Glutamatergic neuron (in vitro differentiated cells): ENCODE measurements at places on chromosomes 6 and 20.

DNA sequence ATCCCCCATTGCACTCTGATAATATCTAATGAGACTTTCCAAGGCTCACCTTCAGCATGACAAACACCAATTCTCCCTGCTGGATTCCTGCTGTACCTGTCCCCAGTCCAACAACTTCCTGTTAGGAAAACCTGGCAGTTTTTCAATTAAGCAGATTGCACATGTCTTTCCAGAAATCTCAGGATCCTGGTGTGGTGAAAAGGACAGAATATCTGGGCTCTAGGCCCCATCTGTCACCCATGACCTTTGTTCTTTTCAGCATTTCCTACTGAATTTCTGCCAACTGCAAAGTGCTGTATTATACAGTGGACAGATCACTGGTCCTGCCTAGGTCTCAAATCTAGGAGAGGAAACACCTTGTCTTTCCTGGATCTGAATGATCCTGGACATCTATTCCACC is 27.7 kb upstream of the DTNBP1 start:
- no peak for DNase-seq

- no peak for DNase-seq
Observed at GRCh38 chr6:133214267-133214666, 26.9 kb upstream of the EYA4 start.

GRCh38 chr6:135173989-135174484 is 7.1 kb upstream of the MYB start:
- no peak for DNase-seq

- DNase-seq = no peak
Observed at GRCh38 chr6:74519163-74519562, 686.7 kb downstream of the COL12A1 start.

- DNase-seq = no peak
Observed at GRCh38 chr6:114445846-114446245, 103.0 kb upstream of the HS3ST5 start.

DNA sequence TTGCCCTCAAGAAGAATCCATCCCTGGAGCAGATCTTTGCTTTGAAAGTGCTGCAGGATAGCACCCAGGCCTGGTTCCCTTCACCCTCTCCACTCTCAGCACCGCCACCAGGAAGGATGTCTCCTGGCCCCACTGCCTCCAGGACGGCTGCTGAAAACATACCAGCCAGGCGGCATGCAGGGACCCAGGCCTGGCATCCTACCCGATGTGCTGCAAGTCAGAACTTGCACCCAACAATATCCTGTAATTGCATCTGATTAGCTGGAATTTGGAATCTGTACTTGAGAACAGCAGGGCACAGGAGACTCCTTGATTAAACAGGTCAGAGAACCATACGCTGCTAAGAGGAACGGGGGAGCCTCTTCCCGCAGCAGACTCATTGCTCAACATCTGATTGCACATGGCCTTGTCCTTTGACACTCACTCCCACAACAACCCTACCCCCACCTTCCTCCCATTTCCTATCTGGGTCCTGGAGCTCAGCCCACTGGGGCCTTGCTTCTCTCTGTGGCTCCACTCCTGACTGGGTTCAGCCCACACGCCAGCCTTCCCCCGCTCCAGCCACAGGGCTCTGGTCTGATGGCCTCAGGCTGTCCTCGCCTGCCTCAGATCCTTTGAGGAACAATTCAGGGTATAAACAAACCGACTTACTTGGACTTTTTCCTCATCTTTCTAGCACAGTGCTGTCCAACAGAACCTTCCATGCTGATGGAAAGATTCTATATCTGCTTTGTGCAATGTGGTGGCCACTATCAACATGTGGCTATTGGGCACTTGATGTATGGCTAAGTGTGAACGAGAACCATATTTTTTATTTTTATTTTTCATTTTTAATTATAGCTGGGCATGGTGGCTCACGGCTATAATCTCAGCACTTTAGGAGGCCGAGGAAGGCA is 78.0 kb downstream of the FGD2 start:
- DNase-seq = no peak

GRCh38 chr6:51792273-51793030 is 295.0 kb downstream of the PKHD1 start:
- no peak for DNase-seq

DNA sequence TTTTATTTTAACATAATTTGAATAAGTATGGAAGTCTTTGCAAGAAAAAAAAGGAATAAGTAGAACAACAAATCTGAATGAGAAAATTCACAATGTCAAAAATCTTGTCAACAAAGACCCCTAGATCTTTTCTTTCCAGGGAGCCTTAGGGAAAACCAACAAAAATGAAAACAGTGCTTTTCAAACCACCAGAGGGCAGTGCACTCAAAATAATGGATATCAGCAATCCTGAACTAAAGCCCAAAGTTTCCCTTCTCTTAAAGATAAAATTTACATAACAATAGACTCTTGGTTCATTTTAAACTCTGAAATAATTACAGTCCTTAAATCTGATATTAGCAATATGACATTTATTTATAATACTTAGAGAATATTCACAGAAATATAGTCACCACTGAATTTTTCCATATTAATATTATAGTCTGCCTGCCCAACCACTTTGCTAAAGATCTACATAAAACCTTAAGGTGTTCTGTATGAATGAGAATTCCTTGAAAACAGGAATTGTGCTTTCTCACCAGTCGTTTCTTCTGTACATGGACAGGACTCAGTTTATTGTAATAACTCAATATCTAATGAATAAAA is 105.3 kb upstream of the BMP5 start:
- DNase-seq = no peak

- DNase-seq = no peak
Observed at GRCh38 chr20:56032251-56032650, 26.9 kb upstream of the CBLN4 start.

DNA sequence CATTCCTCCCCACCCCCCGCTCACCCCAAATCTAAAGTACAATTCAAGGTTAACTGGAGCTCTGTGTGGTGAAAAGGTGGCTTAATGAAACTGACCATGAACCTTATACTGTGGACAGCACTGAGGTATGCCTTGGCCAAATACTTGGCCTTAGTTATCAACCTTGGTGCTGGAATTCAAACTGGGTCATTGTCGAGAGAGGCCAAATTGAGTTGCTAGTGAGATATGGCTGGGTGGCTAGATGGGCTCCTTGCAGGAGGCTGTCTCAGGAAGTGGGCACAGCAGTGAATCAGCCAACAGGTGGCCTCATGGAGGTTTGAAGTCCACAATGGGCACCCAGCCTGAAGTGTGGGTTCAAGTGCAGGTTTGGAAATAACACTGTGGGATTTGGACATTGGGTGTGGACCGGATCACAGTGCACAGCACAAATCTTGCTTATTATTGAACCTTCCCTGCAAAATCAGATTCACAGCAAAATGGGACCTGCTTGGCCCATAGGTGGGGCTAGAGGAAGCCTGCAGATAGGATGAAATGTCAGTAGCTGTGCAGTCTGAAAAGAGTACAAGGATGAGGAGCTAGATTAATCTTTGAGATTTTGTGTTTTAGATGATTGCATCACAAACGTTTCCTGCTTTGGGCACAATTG is 5.6 kb upstream of the BTBD3 start:
- DNase-seq = peak; percentile 31

- no peak for DNase-seq
Observed at GRCh38 chr6:134204031-134204430, 113.9 kb downstream of the SGK1 start.

- DNase-seq = no peak
Observed at GRCh38 chr6:123769431-123769830, 34.2 kb upstream of the NKAIN2 start.

DNA sequence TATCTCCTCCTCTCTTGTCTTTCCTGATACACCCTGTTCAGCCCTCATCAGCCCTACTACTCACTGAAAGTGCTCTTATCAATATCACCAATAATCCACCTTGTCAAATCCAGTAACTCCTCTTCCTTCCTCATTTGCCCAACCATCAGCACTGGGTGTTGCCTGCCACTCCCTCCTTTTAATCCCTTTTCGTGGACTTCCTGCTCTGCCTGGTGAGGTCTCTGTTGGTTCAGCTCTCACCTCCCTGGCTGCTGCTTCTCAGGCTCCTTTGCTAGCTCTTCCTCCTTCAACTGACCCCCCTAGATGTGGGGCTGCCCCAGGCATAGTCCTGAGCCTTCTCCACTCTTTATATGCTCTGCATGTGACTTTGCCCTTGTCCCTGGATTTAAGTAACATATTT is 92.5 kb downstream of the PREP start:
- DNase-seq = no peak

DNA sequence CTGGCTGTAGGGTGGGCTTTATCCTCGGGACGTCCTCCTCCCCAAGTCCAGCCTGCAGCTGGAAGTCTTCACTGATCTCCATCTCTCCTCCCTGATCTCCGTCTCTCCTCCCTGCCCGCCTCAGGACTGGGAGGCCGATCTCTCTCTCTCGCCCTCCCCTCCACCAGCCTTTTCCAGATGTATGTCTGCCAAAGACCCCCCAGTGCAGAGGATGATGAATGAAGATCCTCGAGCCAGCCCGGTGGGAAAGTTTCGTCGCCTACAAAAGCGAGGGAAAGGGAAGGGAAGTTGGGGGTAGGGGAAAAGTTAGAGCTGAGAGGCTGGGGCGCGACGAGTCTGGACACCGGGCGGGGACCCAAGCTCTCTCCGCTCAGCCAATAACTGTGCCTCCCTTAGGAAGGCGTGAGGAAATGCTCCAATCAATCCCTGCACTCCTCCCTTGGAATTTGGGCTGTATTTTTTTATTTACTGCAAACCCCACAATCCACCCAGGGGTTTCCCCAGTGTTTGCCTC is 595 bp upstream of the SRF start:
- peak; percentile 61 for DNase-seq

DNA sequence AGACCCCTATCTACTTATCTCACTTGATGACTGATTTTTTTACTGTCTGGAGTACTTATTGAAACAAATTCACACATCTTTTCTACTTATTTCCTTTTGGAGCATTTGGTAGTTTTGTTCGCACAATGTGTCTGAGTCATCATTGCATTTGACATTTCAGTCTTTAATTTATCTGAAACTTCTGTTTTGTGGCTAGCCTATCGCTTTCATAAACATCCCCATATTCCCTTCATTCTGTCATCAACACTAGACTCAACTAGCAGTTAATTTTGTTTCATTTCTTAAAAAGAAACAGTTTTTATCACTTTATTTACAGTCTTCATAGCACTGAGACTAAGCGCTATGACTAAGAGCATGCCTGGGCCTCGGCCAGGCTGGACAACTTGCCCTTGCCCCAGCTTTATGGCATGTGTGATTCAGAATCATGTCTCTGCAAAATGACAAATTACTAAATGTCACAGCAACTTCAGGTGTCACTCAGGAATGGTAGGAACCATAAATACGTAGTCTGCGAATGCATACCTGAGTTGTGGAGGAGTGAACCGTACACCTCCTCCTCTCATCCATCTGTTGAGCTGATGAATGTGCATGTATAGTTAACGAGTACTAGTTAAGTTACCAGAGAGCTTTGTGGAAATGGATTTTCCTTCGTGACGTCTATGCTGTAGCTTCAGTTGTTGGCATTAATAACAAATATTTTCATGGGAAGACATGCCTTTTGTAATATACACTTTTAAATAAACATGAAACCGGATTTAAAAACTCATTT is 16.2 kb downstream of the L3MBTL3 start:
- DNase-seq = no peak
